D341Med (cell line): ENCODE measurements at places on chromosomes 4 and X.

DNA sequence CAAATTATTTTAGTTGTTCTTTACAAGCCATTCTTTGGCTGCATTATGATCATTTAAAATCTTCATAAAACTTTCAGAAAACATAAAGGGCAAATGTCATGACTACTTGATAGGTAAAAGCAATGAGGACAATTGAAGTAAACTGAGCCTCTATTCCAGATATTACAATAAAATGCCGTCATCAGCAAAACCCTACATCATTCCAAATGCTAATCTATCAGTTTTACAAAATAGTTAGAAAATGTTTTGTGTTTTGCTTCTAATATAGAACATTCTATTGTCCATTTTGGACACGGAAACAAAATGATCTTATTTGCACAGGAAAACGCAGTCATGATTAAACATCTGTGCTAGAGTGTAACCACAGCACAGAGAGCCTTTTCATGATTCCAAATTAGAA, 1330.6 kb upstream of the ADGRL3 start:
- DNase-seq: no peak

DNA sequence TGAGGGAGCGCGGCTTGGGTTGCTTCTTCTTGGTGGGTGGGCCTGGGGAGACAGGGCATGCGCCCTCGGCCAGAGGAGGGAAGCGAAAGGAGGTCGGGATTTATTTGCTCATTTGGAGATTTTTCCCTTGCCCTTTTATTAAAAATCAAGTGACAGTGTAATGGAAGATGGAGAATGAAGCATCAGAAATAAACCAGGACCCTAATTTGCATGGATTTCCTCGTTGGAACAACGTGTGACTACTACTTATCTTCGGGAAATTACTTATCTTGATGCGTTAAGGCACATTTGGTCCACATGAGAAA, 709 bp upstream of the CLOCK start:
- peak; percentile 66 for DNase-seq

- no peak for DNase-seq
Measured at GRCh38 chr4:37964734-37965457, 4.7 kb downstream of the PTTG2 start.

DNA sequence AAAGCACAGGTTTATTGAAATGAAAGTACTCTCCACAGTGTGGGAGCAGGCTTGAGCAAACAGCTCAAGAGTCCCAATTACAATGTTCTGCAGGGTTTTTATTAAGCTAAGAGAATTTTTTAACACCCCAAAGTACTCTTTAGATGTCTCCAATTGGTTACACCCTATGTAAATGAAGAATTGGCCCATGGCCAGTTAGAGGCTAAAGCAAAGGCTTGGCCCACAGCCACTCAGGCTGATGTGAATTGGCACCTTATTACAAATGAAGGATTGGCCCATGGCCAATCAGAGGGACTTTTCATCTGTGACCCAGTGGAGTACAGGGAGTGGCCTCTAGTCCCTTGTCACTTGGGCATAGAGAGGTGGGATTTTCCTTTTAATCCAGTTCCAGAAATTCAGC, 30.1 kb upstream of the IQCM start:
- no peak for DNase-seq

GRCh38 chr4:159173886-159174285, 71.0 kb downstream of the RAPGEF2 start:
- no peak for DNase-seq

DNA sequence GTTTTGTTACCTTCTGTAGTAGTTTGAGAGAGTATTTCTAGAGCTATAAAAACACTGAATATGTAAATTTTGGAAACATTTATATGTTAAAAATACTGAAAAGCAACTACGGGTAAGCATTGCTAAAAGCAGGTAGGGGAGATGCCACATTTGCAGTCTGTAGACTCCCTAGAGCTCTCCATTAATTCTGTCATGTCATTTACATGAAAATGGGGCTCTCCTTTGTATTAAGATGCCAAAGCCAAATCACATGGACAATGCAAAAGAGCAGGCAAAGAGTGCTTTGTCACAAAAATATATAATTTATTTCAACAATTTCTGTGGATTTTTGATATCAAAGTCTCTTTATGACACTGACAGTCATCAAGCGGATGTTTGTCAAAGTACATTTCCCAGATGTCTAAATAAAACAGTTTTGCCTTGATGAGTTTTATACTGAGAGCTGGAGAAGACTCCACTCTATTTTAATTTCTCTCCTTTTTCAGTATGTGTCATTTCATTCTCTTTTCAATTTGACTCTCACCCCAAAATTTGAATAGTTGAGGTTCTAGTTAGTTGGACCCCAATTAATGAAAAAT, 51.8 kb downstream of the LDB2 start:
- DNase-seq: no peak

- no peak for DNase-seq
Measured at GRCh38 chr4:80532674-80533333, 197.3 kb downstream of the CFAP299 start.

DNA sequence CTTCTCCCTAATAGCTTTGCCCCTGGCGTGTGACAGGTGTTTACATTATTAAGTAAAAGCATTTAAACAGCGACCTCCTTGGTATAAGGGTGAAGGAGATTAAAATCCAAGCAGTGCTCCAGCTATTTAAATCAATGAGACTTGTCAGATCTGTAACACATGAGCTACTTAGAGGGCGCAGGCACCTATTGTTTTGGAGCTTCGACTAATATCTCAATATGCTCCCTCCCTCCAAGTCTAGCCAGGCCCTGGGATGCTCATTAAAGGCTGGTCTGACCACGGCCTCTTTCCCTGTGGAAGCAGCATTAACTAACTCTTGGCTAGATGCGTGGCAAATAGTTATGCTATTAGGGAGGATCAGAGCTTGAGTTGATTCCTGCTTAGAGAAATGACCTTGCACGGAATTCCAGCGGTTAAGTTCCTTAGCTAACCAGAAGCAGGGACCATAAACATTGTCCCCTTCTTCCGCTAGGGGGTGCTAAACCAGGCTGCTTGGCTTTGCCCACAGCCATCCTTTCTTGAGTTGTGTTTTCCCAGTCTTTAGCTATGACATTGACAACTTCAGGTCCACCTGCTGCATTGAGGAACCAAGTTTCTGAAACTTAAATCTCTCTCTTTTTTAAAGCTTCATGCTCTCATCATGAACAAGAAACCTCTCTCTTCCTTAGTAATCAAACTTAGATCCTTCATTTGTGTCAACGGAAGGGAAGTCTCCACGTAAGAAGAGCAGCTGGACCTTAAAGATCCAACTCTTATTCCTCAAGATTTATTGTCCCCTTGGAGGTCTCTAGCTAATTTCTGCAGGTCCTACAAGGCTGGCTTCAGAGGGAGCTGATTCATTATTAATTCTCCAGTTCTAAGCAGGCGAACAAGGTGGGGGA, 80.7 kb upstream of the IGFBP7 start:
- DNase-seq: peak; percentile 76

- no peak for DNase-seq
Measured at GRCh38 chr4:71558248-71558647, 219.4 kb downstream of the SLC4A4 start.

GRCh38 chr4:184850018-184850417, 24.2 kb upstream of the ACSL1 start:
- no peak for DNase-seq

DNA sequence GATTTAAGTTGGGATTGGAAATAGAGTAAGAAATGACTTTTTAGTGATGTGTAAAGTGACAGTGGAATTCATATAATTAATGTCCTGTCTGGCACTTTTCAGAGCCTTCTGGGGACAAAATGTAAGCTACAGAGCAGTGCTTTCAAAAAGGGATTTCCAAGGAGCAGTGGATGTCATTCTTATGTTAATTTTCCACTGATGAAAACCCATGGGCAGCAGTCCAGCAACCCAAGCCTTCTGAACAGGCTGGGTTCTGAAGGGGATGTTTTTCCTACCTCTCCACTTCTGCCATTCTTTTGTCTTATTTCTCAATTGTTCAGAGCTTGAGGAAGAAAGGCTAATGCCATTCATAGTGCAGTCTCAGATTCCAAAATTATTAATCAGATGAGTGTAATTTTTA, 717.6 kb upstream of the HS3ST1 start:
- DNase-seq: no peak

DNA sequence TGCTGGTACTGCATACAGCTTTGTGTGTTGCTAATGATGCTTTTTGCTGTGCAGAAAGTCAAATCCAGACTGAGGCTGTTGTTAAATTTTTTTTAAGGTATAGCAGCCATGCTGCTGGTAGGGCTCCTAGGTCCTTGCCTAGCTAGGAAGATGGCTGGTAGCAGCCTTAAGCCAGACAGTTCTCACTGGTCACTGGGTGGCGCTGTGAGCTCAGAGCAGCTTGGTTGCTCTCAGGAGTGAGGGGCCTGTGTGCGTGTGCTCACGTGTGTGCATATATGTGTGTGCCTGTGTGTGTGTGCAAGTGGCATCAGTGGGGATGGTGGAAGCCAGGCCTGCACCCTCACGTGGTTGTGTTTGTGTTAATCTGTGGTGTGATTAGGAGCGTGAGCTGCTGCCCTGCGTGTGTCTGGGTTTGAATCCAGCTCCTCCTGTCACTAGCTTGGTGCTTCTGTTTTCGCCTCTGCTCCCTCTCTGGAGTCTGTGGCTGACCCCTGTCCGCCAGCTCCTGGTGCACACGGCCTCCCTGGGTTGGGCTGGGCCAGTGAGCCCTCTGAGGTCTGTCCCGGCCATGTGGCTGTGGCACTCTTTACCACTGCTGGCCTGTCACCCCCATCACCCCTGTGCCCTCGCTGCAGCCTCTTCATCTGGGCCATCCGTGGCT, 46.1 kb downstream of the SORCS2 start:
- DNase-seq: no peak

- DNase-seq: no peak
Measured at GRCh38 chr4:84678976-84679744, 96.2 kb downstream of the CDS1 start.

- no peak for DNase-seq
Measured at GRCh38 chr4:138796761-138797160, 218.8 kb upstream of the NOCT start.

DNA sequence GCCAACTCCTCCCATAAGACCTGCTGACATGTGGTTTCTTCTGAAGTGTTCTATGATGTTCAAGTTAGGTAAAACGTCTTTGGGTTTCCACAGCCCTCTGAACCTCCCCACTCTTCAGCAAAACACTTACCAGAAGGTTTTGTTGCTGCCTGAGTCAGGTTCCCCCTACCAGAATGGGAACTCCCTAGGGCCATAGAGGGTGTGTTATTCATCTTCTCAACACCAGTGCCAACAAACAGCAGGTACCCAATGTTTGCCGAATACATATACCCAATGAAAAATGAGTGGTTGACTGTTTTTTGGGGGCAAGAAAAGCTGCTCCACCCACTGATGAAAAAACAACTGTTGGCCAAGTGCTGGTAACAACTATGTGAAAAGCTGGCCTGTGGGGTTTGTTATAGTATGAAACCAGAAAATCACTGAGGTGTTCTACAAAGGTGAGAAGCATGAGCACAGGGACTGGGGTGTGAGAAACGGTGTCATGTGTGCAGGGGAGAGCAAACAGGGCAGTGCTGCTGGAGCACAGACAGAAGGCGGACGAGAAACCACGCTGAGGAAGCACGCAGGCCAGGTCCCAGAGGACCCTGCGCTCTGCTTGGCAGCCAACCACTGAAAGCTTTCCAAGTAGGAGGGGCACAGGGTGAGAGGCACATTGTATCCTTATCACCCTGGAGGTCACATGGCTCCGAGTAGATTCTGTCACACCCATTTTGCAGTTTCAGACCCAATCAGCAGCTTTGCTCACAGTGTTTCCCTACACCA, 28.8 kb downstream of the ATP8A1 start:
- DNase-seq: peak; percentile 62

DNA sequence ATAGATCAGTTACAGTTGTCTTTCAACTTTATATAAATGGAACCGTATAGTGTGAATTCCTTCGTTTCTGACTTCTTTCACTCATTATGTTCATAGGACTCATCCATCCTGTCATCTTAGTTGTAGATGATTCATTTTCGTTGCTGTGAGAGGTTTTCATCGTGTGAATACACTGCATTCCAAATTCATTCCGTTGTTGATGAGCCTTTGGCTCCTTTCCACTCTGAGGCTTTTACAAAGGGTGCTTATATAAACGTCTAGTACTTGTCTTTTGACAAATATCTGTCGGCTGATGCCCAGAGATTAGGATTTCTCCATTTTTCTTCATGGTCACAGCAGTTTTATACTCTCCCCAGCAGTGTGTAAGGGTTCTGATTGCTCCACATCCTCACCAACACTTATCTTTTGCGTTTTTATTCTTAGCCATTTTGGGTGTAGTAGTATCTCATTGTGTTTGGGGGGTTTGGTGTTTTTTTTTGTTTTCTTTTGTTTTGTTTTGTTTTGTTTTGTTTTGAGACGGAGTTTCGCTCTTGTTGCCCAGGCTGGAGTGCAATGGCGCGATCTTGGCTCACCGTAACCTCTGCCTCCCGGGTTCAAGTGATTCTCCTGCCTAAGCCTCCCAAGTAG, 48.6 kb downstream of the LRP2BP start:
- DNase-seq: no peak

DNA sequence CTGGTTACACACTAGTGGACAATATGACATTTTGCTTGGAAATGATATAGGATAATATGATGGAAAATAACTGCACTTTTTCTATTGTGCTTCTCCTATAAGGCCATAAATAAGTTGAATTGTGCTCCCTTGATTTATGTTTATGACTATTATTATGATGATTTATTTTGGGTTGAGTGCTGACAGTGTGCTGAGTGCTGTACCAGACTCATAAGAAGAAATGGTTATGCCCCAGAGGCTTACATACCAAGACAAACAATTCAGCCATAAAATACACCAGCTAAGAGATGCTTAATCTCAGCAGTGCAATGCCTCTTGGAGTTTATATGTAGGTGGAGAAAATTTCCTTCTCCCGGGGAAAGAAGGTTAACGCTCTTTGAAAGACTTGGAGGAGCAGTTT, 199.8 kb upstream of the NOCT start:
- no peak for DNase-seq

DNA sequence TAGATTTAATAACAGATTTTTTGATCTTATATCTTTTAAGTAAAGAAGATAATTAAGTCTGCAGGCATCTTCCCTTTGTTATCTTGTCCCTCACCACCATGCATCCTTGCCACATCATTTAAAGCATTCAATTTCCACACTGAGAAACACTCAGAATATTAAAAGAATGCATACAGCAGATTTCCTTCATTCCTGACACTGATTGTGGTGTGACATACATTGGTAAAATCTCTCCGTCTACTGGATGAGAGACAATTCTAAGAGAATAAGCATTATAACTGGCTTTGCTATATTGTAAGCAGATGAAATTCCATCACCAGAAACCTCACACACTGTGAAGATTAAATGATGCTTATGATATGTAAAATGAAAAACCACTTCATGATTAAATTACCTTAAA, 97.4 kb upstream of the TRPC5OS start:
- DNase-seq: no peak

GRCh38 chr4:152364383-152364782, 171.5 kb downstream of the FBXW7 start:
- DNase-seq: no peak

GRCh38 chr4:13615161-13615560, 12.4 kb downstream of the BOD1L1 start:
- no peak for DNase-seq

DNA sequence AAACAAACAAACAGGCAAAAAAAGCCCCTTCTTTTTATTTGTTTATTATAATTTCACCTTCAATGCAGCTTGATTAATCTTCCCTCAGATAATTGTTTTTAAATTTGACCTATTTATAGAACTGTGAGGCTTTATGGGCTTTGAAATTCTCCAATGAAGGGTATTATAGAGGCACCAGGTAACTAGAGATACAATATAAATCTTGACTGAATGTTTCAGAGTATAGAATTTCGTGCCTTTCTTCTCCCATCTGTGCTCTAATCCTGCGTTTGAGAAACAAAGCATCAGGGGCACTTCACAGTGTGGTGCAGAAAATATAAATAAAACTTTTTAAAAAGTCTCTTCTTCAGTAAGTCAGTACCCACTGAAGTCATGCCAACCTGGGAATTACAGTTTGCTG, 120.9 kb downstream of the ANKRD50 start:
- DNase-seq: no peak
